ENCODE measurements at places on chromosomes 1 and 21.
A peak's percentile ranks its signal among the peaks of the same experiment; 100 is the strongest.

GRCh38 chr1:106875622-106876021 lies 180.9 kb upstream of the PRMT6 start:
- DNase-seq, result peak; percentile 59

DNA sequence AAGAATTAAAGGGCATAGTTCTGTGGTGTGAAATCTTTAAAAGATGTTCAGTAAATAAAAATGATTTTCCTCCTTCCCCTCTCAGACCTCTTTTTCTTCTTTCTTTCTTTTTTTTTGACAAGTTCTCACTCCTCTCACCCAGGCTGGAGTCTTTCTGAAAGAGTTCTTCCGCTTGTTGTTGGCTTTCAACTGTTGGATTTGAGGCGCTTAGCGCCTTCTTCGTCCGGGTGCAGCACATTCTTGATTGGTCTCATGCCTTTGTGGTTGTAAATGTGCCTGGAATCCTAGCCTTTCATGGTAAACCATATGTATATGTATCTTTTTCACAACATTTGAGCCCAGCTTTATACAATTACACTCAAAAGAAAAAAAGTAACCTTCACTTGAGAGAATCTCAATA lies 980 bp upstream of the METTL18 start:
- DNase-seq, result peak; percentile 35

GRCh38 chr1:7233237-7233540 lies 447.9 kb downstream of the CAMTA1 start:
- no peak for DNase-seq

- DNase-seq, result no peak
Measured at GRCh38 chr1:167110586-167110985, 16.7 kb downstream of the STYXL2 start.

DNA sequence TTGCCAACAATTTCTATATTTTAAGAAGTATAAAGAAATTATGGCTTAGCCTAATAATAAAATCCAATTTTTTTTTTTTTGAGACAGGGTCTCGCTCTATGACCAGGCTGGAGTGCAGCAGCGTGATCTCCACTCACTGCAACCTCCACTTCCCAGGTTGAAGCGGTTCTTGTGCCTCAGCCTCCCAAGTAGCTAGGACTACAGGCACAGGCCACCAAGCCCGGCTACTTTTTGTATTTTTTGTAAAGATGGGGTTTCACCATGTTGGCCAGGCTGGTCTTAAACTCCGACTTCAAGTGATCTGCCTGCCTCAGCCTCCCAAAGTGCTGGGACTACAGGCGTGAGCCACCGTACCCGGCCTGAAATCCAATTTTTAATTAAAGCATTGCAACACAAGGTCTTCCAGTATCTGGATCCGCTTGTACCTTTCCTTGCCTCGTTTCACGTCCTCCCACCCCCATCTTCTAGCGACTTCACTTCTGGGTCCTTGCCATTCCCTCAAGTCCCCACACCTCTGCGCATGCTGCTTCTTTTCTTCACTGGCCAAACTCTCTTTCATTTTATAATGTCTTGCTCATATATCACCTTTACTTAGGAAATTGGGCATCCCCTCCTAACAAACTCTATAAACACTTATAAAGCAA lies 2.3 kb downstream of the FUBP1 start:
- DNase-seq, result no peak

DNA sequence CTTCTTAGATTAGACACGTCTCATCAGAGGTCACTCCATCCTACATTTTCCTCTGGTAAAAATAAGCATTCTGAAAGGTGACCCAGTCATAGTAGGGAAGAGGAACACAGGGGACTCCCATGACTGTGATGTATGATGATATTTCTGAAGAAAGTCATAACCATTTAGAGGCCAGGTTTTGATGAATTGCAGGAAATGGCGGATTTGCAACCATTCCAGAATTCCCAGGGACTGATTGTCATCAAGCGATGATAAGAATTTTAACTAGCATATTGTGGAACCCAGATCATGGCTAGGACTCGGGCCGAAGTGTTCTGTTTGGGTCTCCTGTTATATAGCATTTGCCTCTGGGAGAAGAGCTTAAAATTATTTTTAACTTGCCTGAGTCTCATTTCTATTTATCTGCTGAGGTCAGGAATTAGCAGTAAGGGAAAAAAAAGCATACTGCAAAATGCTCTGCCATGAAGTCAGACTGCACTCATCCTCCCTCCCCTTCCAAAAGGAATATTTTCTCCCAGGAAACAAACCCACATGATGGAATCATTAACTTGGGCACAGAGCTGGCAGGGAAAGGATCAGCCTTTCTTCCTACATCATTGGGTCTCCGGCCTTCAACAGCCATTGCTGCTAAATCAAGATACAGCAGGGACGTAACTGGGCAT lies 286.7 kb downstream of the HLX start:
- DNase-seq, result no peak

Data from MV-4-11 (cell line).